Renal cortex interstitium (tissue), 15 donors: ENCODE measurements at places on chromosomes 3 and 15.

DNA sequence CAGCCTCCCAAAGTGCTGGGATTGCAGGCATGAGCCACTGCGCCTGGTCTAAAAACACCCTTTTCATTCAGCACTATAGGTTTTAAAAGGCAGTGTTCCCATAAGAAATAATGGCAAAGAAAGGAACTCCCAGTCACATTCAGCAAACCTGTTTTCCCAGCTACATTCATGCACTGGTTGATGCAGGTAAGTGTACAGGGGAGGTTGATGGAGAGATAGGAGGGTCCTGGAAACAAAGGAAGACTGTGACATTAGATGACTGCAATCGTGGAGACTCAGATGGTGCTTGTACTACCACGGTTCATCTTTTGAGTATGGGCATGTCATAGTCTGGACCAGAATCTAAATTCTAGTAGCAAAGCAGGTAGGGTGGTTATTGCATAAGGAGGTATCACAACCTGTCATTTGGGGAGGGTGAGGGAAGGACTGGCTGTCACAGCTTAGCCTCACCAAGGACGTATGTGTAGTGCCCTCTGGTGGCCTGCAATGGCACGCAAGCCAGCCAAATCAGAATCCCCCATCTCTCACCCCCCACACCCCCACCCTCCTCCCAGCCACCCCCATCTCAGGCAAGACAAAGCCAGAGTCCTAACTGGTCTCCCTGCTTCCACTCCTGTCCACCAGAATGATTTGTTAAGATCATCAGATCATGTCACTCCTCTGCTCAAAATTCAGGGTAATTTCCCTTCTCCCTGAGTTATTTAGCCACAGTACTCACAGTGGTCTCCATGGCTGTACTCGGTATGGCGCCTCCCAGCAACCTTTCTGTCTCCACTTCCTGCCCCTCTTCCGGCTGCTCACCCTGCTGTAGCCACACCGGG, 28.8 kb upstream of the UBL7 start:
- DNase-seq: peak; percentile 27

- DNase-seq: no peak
Observed at GRCh38 chr15:66672867-66673266, 29.2 kb upstream of the SMAD6 start.

DNA sequence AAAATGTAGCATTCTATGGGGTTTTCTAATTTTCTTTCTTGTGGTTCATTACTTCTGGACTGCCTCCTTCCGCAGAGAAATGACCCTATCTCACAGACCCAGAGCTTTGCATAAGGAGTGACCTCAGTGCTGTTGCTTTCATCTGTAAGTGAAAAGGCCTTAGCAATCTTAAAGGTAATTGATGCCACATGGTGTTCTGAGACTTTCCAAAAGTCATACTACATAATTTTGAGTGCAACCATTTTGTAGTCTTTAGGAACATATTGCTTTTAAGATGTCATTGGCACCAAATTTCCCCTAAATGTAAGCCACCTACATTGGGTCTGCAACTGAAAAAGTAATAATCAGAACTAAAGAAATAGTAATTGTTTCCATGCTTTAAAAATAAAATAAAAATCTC, 9.2 kb upstream of the HHLA2 start:
- DNase-seq: no peak

- no peak for DNase-seq
Observed at GRCh38 chr3:139846729-139847128, 88.3 kb upstream of the CLSTN2 start.

GRCh38 chr3:183254487-183255347, 1.7 kb downstream of the B3GNT5 start:
- no peak for DNase-seq

DNA sequence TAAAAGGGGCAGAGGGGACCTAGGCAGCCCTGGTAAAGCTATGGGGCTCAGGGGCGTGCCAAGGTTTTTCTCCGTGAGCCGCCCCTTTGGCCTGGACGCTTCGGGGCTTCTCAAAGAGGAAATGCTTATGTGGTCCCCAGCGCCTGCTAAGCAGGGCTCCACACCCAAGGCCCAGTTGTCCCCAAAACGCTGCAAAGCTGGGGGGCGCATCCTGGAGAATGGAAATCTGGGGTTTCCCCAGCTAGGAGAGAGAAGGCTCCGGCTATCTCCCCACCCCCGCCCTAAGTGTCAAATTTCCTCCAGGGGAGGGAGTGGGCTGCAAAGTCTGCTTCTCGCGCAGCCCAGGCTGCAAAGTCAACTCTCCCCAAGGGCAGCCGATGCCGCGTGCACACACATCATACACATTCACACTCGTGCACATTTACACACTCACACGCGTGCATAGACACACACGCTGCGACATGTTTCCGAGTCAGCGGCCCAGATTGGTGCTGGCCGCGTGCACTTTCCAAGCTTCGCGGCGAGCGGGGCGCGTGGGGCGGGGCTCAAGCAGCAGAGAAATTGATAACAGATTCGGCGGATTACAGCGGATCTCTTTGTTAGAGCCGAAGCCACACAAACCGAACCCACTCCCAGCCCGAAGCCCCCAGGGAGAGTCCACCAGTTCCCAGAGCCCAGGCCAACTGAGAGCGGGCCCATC, 4.5 kb downstream of the WNT5A start:
- DNase-seq: no peak

GRCh38 chr3:160403796-160404470, 4.5 kb downstream of the SMC4 start:
- no peak for DNase-seq

DNA sequence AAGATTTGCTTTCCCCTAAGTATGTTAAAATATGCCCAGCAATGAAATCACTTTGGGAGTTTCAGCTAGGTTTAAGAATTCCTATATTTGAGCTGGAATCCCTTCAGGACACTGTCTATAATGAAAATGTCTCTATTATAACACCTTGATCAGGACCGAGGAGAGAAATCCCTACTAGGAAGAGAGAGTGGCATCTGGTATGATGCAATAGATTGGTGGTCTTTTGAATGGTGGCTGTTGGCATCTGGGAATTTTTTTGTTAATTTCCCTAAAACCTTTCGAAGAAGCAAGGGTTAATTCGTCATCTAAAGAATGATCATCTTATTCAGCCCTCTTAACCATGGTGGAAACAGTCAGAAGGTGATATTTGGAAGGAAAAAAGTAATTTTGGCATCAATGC, 43.0 kb downstream of the TIGIT start:
- DNase-seq: no peak

DNA sequence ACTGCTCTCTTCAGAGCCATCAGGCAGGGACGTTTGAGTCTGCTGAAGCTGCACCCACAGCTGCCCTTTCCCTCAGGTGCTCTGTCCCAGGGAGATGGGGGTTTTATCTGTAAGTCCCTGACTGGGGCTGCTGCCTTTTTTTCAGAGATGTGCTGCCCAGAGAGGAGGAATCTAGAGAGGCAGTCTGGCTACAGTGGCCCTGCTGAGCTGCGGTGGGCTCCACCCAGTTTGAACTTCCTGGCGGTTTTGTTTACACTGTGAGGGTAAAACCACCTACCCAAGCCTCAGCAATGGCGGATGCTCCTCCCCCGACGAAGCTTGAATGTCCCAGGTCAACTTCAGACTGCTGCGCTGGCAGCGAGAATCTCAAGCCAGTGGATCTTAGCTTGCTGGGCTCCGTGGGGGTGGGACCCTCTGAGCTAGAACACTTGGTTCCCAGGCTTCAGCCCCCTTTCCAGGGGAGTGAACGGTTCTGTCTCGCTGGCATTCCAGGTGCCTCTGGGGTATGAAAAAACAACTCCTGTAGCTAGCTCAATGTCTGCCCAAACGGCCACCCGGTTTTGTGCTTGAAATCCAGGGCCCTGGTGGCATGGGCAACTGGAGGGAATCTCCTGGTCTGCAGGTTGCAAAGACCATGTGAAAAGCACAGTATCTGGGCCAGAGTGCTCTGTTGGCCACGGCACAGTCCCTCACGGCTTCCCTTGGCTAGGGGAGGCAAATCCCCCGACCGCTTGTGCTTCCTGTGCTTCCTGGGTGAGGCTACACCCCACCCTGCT, 21.1 kb upstream of the ST6GAL1 start:
- DNase-seq: no peak

DNA sequence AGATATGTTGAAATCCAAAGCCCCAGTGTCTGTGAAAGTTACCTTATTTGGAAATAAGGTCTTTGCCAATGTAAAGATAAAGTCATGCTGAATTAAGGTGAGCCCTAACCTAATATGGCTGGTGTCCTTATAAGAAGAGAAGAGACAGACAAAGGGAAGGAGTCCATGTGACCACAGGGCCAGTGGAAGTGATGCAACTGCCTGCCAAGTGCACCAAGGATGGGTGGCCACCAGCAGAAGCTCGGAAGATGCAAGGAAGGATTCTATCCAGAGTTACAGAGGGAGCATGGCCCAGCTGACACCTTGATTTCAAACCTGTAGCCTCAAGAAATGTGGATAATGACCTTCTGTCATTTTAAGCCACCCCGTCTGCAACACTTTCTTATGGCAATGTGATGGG, 35.3 kb upstream of the PGPEP1L start:
- no peak for DNase-seq

- DNase-seq: no peak
Observed at GRCh38 chr3:152398495-152398894, 129.8 kb downstream of the MBNL1 start.

- DNase-seq: no peak
Observed at GRCh38 chr3:59300733-59301132, 250.9 kb upstream of the CFAP20DC start.

- no peak for DNase-seq
Observed at GRCh38 chr3:194194051-194194756, 58.3 kb downstream of the HES1 start.

DNA sequence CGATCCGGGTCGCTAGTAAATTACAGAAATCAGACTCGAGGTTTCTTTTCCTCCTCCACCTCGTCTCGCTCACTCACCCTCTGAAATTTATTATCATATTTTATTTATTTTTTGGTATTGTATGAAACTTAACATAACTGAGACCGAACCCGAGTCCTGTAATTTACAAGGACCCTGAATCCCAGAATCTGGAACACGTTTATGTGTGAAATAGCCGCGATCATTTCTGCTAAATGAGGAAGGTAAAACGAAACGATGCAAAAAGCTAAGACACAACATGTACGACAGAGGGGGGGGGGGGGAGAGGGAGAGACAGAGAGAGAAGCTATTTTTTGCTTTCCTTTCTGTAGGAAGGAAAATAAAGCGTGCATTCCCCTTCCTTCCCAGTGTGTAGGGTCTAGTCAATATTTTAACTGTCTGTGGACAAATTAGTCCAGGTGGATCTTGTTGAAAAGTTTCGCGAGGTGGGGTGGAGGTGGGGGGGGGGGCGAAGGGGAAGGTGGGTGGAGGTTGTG, 1.6 kb downstream of the BBX start:
- no peak for DNase-seq

- no peak for DNase-seq
Observed at GRCh38 chr15:74626752-74627692, 11.4 kb downstream of the CLK3 start.

- no peak for DNase-seq
Observed at GRCh38 chr3:16142350-16143025, 32.0 kb upstream of the GALNT15 start.

- no peak for DNase-seq
Observed at GRCh38 chr3:141266797-141267555, 35.4 kb downstream of the PXYLP1 start.

DNA sequence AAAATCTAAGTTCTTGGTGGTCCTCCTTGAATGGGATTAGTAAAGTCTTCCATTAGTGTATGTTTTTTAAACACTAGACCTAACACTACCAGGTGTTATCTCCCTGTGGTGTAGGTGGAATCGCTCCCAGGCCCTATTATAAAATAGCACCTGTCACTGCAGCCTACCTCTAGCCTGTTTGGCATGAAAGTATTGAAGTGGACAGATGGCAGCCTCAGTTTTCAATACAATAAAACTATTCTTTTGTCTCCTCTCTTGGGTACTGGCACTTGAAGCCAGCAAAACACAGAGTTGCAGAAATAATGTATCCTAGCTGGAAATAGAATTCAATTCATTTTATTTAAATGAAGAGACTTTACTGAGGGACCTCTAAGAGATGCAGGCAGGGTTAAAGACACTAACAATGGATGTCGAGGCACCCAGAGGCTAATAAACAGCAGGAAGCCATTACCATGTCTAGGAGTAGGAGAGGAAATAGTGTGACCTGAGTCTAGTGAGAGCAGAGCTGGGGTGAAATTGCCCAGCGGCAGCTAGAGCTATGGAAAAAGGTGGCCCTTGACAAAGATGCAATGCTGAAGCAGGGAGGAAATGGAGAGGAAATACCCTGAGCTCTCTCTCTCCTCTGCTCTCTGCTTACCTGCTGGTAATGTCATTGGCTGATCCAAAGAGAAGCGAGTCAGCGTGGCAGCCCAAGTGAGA, 49.1 kb upstream of the TMEM158 start:
- no peak for DNase-seq

- no peak for DNase-seq
Observed at GRCh38 chr3:184443364-184443763, 63.5 kb downstream of the CHRD start.

GRCh38 chr15:45543051-45543450, 20.5 kb upstream of the SLC30A4 start:
- DNase-seq: no peak

- DNase-seq: no peak
Observed at GRCh38 chr3:40143283-40144090, 166.0 kb upstream of the EIF1B start.

DNA sequence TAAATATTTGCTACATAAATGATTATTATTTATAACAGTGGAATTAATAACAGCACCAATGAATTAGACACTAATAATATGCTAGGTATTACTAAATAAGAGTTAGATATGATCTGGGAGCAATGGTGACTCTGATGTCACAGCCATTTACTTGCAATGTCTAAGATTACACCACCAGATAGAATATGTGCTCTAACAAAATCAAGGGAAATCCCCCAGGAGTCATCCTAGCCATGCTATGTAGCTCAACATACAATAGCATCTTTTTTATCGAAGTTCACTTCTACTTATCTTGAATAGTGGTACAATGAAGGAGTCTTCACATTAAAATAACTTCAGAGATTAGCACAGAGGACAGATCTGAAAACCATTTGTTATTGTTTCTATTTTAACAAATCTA, 154.0 kb downstream of the FMN1 start:
- no peak for DNase-seq

GRCh38 chr15:69060744-69061143, 46.2 kb downstream of the NOX5 start:
- no peak for DNase-seq

GRCh38 chr3:66397745-66398144, 103.1 kb downstream of the LRIG1 start:
- DNase-seq: no peak

DNA sequence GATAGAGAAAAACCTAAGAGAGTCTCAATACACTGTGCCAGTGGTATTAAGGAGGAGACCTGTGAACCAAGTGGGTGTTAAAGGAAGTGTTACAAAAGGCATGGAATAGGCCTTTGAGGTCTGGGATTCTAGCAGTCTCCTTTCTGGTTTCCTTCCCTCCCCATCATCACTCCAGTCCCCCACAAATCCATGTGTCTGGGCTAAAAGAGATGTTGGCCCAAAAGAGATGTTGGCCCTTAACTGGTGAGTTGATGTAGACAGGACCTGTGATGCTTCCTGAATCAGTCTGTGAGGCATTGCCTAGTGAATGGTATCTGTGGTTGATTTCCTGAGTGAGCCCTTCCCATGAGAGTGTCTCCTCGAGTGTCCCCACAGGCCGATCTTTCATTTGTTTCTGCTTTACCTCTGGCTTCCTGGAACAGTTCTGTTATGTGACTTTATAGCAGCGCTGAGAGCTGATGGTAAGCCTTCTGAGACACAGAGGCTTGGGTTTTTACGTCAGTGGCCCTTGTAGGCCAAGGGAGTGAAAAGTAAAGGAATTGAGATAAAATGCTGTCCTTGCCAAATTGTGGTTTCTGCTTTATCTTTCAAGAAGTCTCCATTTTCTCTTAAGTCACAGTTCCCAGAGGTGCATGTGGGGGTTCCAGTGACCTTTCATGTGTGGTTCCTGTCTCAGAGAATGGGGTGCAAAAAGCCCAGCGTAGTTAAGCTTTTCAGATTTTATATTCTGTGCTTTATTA, 87.8 kb downstream of the KLHL25 start:
- no peak for DNase-seq
